ENCODE measurements at places on chromosomes 5 and 9.

DNA sequence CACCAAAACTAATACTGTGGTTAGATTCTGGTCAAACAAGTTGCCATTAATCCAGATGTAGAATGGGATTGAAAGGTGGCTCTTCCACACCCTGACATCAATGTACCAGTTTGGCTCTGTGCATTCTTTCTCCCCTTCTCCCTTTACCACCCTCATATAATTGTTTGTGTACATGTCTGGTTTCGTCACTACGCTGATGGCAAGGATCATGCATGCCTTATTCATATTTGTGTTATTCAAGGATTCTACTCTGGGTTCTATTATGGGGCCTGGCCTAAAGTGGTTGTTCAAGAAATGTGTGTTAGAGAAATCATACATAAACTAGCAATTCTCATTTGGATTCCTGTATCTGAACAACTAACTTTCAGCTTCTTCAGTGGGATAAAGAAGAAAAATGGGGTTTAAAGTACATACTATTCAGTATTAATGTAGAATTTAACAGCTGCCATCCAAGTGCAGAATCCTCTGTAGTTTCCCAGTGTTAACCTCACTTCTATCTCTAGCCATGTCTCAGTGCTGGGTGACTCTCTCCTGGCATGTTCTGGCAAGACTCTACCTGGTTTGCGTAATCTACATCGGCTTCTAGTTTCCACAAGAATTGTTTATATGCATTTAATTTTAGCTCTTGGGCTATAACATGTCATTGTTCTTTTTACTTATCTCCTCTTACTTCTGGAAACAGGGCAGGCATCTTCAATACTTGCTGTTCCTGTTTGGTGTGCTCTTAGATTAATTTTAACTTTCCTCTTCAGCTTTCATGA is 27.9 kb upstream of the CDKN2B start:
- no peak for DNase-seq

- no peak for DNase-seq
Observed at GRCh38 chr9:21677387-21677786, 125.0 kb upstream of the MTAP start.

DNA sequence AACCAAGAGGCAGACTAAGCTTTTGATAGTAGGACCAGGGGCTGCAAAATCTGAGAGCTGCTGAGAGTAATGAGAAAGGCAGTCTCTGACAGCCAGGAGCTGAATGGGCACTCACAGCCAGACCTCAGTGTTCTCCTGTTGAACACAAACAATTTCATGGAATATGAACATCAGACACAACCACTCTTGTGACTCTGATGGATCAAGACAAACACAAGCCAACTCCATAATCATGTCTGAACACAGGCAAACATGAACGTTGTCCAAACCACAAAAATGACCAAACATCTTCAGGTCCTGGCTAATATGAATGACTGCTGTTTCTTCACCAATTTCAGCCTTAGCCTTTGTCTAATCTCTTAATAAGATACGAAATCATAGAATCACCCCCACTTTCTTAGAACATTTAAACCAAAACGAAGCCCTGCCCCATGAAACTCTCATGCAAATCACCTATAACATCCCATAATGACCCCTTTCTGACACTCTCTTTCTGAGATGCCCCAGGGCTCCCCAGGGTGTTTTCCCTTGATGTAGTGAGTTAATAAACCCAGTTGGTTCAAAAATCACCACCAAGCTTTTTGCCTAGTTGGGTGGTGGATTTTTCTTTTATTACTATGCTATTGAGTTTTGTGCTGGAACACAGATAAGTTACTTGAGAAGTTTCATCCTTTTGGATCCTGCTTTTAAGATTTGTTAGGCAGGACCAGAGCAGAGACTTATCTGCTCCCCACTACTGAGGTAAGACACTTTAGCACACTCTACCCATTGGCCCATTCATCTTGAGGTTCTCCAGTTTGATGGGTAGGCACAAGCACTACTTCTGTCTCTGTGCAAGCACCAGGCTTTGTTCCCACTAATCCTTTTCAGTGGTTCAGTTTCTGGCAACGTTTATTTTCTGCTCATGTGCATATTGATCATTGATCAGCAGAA is 5.9 kb upstream of the ERAP2 start:
- DNase-seq = no peak

GRCh38 chr5:133866903-133867245 is 101.6 kb downstream of the C5orf15 start:
- no peak for DNase-seq

GRCh38 chr9:120714846-120715388 is 647 bp upstream of the MEGF9 start:
- no peak for DNase-seq

GRCh38 chr5:140114341-140115185 is 654 bp downstream of the PURA start:
- no peak for DNase-seq

- no peak for DNase-seq
Observed at GRCh38 chr9:107898761-107899160, 409.2 kb upstream of the KLF4 start.

DNA sequence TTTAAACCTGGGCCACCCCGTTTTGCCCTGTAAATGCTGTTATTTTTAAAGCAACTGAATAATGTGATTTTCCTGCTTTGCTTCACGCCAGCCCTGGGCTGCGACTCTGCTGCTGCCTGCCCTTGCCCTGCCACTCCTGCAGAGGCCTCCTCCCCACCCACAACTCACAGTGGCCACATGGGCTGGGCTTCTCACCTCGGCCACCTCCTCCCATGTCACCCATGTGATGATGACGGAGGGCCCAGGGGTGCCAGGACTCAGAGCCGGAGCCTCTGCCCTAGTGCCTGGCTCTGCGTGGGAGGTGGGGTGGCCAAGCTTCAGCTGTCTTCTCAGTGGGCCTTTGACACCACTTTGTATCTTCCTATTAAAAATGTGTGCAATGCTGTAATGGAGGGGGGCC is 48.1 kb upstream of the NKD2 start:
- no peak for DNase-seq
